ENCODE measurements at places on chromosomes 3 and 15.

DNA sequence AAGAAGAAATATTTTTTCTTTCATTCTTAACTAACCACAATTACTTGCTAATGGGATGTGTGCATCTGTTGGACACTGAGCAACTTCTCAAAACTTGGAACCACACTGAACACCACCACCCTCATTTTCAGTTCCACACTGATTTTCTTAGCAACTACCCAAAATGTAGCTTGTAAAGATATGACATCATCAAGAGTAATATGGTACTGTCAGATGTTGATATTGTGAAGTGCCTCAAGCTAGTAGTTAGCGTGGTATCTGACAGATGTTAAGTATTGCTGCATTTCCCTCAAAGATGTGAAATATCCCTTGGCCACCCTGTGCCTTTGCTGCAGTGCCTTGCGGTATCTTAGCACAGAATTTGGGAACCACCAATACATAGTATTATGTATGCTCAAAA, 9.3 kb downstream of the RFTN1 start:
- DNase-seq: no peak

GRCh38 chr3:124885466-124886167, 1.5 kb downstream of the ITGB5 start:
- DNase-seq: no peak

DNA sequence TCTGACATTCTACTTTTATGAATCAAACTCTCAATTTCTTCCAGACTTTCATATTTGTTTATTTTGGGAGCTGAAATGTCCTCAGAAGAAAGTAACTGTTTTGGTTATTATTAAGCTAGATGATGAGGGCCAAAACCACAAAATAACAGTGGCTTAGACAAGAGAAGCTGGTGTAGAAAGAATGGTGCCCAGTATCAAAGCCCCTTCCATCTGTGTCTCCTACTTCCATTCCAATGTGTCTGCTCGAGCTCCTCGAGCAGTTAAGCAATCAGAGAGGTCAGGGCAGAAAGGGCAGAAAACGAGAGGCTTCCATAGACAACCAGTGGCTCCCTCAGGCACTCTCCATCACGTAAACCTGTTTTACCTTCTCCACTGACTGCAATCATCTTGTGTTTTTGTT, 59.7 kb upstream of the MAGI1 start:
- no peak for DNase-seq

GRCh38 chr3:107629566-107629965, 106.8 kb downstream of the BBX start:
- DNase-seq: no peak

DNA sequence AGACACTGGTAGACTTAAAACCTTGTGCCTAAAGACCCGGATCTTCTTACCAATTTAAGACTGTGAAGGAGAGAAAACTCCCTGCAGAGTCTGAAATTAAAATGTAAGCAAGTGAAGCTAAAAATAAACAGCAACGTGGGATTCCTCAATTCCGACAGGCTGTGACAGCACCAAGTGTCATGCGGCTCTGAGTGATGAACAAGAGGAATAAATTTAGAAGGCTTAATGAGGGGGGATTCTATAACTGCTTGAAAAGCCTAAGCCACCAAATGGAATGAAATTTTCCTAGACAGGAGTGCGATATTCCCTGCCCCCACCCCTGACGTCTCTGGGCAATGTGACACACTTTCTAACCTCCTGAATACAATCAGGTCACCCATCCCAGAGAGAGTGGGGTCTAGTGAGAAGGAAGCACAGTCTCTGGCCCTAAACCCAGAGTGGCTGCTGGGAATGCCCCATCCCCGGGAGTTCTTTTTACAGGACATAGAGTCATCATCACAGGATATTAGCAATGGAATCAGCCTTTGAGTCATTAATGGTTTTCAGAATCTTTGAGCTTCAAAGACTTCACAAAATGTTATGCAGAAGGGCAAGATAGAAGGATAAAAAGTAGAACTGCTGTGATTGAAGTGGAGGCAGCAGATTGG, 114.3 kb downstream of the EDEM1 start:
- no peak for DNase-seq

- no peak for DNase-seq
These were observed 15.3 kb downstream of the ZBTB47 start for GRCh38 chr3:42668793-42669217.

DNA sequence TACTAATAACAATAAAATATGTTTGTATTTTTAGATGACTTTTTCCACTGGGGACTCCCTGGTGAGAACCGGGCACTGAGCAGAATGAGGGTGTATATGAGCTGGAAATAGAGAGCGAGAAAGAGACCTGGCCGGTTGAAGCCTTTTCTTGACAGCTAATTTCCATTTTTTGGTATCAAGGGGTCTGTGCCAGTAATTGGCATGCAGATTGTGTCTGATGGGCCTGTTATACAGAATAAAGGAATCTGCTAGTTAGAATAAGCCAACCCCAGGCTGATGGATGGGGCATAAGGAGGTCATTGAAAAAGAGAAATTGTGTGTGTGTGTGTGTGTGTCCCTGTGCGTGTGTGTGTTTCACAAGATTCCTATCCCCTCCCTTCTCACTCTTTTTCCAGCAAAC, 83.9 kb downstream of the IL20RB start:
- no peak for DNase-seq

DNA sequence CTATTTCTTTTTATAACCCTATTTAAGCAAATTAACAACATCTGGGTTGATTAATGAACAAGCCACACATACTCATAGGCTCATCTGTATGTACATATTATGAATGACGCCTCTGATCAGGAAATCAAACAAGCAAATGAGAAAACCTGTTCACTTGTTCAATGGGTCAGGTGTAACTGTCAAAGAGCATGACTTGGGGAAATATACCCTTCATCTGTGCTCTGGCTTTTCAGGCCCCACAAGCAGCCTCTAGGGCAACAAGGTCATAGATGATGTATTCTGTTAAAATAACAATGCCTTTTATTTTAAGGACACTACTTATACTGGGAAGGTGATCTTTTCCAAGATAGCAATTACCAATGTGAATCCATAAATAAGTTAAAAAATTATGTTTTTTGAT, 102.0 kb downstream of the RBMS3 start:
- no peak for DNase-seq

DNA sequence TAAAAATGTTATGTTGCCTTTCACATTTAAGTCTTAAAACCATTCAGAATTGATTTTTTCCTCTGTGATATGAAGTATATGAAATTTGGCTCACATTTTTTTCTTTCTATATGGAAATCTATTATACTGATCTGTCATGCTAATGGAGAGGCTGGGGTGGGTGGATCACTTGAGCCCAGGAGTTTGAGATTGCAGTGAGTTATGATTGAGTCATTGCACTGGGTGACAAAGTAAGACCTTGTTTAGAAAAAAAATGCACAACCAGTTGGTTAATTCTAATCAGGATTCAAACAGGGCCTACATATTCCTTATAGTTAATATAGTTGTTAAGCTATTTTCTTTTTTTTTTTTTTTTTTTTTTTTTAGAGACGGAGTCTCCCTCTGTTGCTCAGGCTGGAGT, 230.5 kb downstream of the MFSD1 start:
- DNase-seq: no peak

DNA sequence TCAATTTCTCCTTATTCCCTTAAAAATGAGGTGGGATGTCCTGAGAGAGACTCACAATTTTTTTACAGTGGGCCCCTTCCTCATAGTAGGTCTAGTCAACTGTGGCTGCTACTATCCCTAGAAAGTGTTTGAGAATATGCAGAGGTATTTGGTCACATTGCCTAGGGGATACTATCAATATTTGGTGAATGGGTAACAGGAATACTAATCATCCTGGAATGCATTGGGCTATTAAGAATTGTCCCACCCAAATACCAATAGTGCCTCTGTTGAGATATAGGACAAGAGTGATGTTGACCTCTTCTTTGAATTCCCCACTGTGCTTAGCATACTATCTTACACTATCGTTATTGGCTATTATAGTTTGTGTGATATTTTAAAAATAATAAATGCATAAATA, 389.4 kb downstream of the DIPK2A start:
- no peak for DNase-seq

DNA sequence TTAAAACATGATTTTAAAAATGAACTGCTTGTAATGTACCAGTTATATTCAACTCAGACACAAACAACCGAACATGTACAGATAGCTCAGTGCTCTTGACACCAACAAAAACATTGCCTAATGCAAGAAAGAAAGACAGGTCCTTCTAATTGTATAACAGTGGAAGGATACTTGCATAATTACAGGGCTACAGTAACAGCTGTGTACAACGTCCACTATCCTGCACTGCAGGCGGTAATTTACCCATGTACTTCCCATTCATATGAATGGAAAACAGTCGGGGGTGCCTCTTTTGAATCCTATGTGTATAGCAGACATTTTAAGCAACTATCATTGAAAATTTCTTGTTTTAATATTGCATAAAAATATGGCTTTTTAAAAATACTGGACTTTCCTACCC, 41.1 kb upstream of the PLSCR5 start:
- no peak for DNase-seq

DNA sequence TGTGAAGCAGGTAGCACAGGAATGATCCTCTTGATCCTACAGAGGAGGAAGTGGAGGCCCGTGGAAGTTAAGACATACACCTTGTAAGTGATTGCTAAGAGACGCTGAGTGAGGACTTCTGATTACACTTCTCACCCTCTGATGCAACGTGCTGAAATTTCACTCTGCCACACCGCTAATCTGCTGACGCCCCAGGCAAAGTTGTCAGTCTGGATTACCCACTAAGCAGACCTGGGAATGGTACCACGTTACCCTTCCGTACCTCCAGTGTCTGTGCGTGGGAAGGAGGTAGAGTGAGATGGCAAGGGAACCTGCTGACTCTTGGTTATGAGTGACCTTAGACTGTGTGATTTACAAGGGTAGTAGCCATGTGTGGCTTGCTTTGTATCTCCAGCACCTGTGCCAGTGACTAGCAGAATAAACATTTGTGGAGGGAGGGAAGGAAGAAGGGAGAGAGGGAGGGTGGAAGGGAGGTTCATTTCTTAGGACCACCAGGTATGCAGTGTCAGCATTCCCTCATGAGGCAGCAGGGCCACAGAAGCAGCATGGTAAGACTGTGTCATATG, 115.0 kb downstream of the ALDH1A2 start:
- no peak for DNase-seq

GRCh38 chr15:23013681-23014080, 25.7 kb downstream of the TUBGCP5 start:
- no peak for DNase-seq

GRCh38 chr3:73813291-73813690, 188.6 kb upstream of the PDZRN3 start:
- DNase-seq: no peak

DNA sequence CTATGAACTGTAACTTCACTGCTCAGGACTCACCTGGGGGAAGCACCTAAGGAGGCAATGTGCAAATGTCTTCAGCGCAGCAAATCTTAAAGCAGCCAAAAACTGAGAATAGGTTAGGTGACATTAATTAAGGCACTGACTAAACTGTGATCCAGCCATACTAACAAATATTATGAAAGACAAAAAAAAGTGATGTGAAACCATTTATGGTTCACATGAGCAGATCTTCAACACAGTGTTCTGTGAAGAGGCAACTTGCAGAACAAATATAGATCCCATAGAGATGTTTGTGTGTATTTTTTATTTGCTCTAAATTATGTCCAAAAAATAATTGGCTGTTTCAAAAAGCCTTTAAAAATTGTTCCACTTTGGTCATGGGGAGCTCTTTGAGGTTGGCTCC, 24.1 kb upstream of the MITF start:
- DNase-seq: no peak

DNA sequence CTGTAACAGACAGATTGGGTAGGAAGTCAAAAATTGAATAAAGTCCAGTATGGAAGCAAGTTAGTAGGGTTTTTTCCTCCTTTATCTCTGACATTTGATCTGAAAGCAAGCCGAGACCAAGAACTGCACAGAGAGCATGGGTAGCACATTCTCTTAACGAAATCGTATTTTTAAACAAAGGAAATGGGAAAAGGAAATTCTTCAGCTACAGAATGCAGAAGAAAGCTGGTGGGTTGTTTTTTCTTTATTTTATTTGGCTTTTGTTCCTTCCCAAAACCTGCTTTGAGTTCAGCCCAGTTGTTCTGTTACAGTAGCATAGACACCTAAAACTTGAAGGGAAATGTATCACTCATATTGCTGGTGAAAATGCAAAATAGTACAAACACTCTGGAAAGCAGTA, 397.0 kb downstream of the GBE1 start:
- DNase-seq: no peak

- DNase-seq: no peak
These were observed 29.5 kb downstream of the KLHL24 start for GRCh38 chr3:183664913-183665381.

Measured in natural killer cell (primary cell).